ENCODE measurements at places on chromosomes 6 and 20.

- DNase-seq, result no peak
These were observed 7.4 kb downstream of the PCK1 start for GRCh38 chr20:57568088-57568896.

GRCh38 chr6:116945809-116946208 lies 68.8 kb downstream of the RFX6 start:
- peak; percentile 28 for DNase-seq

GRCh38 chr6:140485740-140486449 lies 1111.4 kb upstream of the CITED2 start:
- peak; percentile 84 for DNase-seq

DNA sequence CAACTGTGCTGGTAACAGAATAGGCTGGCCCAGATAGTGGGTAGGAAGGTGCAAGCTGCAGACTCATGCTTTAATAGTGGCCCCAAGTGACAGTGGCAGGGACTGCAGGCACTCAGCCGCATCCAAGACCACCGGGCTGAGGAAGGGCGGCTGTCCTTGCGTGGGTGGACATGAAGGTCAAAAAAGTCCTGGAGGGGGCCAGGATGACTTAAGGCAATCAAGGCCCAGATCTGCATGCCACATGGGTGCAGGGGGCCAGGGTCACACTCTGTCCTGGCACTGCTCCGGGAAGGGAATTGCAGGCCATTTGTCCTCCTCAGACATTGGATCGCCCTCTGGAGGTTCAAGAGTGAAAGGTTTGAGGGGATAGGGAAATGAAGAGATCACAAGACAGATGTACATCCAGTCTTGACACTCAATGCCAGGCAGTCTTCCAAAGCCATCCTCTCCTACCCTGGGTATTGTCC lies 10.4 kb upstream of the VNN2 start:
- no peak for DNase-seq

DNA sequence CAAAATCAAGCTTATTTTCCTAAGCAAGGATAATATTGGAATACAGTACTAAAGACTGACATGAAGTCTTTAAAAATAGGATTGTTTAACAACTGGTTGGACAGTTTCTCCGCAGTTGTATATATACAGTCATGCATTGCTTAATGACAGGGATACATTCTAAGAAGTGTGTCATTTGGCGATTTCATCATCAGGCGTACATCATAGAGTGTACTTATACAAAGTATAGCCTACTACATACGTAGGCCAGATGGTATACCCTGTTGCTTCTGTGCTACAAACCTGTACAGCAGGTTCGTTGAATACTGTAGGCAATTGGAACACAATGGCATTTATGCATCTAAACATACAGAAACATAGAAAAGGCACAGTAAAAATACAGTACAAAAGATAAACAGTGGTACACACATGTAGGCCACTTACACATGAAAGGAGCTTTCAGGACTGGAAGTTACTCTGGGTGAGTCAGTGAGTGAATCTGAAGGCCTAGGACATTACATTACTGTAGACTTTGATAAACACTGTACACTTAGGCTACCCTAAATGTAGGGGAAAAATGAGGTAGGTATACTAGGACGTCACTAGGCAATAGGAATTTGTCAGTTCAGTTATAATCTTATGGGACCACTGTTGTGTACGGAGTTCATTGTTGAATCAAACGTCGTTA lies 20.1 kb downstream of the HECA start:
- DNase-seq, result no peak

DNA sequence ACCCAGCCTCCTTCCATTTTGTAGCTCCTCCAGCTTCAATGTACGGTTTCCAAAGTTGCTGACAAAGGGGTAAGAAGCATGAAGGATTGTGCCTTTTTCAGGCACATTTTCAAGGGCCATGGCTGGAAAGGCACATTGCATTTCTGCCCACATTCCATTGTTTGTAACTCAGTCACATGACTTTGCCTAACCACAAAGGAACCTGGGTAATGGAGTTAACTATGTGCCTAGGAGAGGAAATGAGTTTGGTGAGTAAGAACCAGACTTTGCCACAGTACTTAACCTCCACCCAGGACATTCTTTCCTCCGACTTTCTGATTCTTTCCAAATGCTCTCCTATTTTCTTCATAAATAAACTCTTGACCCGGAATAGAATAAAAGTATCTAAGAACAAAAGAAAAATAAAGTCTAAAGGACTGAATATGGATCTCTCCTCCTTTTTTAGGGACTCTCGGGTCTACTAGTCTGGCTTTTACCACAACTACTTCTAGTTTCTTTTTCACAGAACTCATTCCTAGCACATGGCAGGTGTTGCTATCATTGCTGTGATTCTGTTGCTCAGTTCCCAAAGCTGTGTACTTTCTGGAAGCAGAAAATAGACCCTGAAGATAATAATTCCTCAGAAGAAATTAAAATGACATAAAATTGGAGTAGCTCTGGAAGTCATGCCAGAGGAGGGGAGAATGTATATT lies 81.5 kb upstream of the ISM1 start:
- no peak for DNase-seq

- no peak for DNase-seq
These were observed 24.8 kb downstream of the TASP1 start for GRCh38 chr20:13613917-13614316.

DNA sequence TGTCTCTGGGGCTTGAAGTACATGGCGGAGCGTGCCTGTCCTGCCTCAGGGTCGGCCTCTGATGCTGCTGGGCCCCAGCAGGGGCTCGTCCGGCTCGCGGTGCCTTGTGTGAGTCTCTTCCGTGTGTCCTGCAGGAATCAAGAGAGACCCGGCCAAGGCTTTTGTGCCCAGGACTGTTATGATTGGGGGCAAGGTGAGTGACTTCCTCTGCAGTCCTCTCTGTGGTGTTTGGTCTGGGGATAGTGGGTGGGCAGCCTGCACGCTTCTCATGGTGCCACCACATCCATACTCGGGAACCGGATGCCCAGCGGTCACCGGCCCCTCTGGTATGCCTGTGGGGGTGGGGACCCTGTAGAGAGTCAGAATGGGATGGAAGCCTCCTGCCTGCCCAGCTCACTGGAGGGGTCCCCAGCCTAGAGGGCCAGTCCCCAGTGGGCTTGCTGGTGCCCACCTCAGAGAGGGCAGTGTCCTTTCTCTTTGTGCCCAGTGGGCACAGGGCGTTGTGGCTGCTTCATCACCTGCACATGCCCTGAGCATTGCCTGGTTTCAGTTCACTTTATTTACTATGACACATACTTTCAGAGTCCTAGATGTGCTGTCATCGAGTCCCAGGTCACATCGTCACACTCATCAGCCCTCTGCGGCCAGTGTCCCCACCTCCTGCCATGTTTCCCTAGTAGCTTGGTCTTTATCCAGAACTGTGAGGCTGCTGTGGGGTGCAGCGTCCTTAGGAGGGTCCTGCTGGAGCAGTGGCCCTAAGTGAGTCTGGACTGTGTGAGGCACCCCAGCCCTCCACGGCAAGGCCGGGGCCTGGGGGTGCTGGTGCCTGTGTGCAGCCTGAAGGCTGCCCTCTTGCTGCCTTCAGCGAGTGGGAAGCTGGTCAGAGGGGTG lies 40.7 kb downstream of the PYGB start:
- no peak for DNase-seq

DNA sequence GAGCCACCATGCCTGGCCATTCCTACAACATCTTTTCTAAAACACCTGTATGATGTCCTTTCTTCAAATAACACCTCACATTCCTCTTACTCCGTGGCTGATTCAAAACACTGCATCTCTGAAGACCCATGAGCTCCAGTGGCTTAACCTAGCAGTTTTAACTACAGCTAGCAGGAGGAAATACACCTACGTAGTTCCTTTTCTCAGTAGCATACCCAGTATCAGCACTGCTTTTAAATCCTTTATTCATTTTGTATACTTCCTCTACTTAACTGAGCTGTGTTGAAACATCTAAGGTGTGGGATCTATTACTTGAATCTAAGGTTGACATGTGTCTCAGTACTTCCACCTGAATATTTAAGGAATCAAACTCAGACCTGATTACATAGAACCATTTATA lies 113.6 kb upstream of the CCDC28A start:
- no peak for DNase-seq

GRCh38 chr20:18024606-18025127 lies 33.0 kb downstream of the OVOL2 start:
- DNase-seq, result no peak

Data from A172 (cell line).